Stimulated activated CD4-positive, alpha-beta T cell treated with anti-CD3 and anti-CD28 coated beads, Interleukin-1b, Interleukin-23, amount 100 ng/mL, for 1 hour (primary cell): ENCODE measurements at places on chromosomes 4 and X.

DNA sequence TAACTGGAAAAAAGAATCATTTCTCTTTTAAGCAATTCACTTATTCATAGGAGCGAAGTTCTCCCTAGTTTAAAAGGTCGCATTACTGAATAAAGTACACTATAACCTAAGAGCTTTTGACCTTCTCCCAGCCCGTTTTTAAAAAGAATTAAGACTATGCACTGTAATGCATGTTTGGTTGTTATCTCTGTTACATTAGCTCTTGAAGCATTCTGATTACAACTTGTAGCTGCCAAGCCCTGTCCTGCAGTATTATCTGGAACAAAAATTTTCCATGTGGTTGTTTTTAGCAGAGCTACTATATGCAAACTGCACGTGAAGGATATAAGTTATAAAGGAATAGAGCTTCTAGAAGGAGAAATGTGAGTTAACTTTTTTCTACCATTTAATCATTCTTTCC is 8.1 kb downstream of the GAB1 start:
- no peak for DNase-seq

GRCh38 chr4:73962724-73963123 is 19.1 kb downstream of the PF4 start:
- no peak for DNase-seq

GRCh38 chr4:172352356-172352755 is 539.2 kb downstream of the GALNTL6 start:
- DNase-seq = no peak

DNA sequence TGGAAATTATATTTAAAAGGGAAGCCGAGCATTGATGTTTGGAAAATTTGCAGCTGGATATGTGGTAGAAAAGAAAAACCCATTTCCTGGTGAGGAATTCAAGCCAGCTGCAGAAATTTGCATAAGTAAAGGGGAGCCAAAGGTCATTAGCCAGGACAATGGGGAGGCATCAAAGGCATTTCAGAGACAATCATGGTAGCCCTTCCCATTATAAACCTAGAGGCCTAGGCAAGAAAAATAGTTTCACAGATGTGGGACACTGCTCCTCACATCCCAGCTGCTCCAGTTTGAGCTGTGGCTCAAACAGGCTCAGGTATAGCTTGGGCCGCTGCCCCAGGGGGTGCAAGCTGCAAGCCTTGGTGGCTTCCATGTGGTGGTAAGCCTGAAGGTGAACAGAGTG is 35.8 kb downstream of the NAP1L3 start:
- DNase-seq = no peak

- DNase-seq = no peak
These were observed 100.6 kb downstream of the CHIC2 start for GRCh38 chr4:53963781-53964180.

- no peak for DNase-seq
These were observed 64.3 kb downstream of the ZFYVE28 start for GRCh38 chr4:2354118-2354517.

- no peak for DNase-seq
These were observed 63.2 kb downstream of the BANK1 start for GRCh38 chr4:101853691-101854090.

GRCh38 chrX:26918631-26919030 is 544.5 kb downstream of the PPP4R3C start:
- DNase-seq = no peak

- no peak for DNase-seq
These were observed 1124.0 kb upstream of the TENM3 start for GRCh38 chr4:181119186-181119585.

DNA sequence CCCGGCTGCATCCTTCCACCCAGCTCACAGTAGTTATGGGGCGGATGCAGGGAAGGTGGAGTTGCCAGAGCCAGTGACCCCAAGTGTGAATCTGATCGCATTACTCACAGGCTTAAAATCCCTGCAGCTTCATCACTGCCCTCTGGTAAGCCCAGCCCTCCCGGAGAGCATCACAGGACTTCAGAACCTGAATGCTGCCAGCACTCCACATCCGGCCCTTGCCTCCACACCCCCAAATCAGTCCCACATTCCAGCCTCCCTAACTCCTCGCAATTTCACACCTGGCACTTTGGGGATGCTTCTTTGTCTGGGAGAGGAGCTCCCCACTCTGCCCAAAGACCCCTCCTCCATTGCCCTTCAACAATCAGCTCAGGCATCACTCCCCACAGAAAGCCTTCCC is 15.6 kb downstream of the RASL11B start:
- no peak for DNase-seq

DNA sequence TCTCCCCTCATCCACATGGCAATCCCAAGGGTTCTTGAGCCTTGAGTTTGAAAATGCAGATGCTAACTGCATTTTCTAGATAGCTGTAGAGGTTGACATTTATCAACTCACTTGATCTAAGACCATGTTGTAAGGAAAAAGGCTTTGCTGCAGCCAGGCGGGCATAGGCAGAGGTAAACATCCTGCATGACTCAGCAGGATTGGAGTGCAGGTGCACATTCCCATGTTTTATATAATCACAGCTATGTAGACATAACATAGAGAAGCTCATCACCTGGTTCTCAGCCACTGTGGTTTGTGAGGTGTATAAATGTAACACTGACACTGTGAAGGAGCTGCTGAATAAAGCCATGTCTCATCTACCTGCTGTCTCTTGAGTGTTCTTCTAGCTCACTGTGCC is 62.3 kb upstream of the PDE5A start:
- no peak for DNase-seq

- DNase-seq = no peak
These were observed 834.2 kb upstream of the GALNTL6 start for GRCh38 chr4:170978990-170979389.

GRCh38 chr4:188287169-188287894 is 148.1 kb downstream of the TRIML1 start:
- DNase-seq = no peak

DNA sequence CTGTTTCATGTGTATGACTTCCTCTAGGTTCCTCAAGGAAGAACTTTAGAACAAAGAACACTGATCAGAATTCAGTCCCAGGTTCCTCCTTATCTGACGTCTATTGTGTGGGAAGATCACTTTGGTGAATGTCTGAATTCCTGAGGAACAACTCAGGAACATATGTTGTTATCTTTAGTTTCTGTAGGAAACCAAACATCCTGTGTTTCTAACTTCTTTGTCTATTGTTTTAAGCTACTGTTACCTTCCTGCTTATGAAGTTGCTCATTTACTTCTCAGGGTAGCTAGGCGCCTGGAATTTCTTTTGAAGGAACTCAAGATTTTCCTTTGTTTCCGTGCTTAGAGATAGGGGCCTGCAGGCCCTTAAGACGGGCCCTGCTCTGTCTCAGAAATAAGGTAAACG is 46.2 kb downstream of the MAGEB5 start:
- no peak for DNase-seq

DNA sequence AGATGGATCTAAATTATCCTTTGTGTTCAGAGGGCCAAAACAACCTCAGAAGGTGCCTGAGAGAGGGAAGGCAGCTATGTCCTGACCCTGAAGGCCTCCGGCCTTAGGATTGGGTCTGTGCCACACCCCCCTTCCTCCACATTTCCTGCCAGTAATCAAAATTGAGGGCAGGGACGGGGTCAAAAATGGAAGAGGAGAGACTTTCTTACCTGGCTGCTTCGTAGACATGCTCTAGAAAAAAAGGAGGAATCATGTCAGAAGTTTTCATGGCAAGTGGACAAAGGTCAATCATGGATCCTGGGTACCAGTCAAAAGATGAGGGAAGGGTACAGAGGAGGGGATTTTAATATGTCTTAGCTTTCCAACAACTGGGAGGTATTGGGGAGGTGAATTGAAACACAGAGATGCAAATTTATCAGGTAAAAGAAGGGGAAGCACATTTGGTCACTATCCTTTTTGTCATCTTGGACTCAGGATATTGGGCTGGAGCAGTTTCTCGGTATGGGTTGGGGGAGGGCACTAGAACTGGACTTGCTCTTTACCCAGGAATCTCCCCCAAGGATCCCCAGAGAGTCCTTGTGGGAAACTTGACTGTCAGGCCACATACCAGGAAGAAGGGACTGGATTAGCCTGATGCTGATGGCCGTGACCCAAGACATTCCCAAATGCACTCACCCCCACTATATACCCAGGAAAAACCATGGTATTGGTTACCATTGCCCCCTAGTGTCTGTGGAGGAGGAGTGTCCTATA is 17.1 kb downstream of the VSIG4 start:
- DNase-seq = no peak

DNA sequence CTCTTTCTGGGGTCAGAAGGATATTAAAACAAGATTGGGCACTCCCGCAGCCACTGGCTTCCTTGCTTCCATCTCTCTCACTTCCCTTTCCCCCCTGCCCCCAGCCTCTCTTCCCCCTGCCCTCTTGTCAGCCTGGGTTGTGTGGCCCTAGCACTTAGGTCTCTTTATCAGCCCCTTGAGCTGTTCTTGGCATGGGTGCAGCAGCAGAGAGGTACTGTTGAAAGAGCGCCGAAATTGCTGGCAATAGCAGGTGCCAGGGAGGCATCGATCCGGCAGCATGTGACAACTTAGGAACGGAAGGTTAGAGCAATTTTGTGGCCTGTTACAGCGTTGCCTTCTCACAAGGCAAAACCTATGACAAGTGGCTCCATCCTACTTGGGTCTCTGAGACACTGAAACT is 333.1 kb upstream of the IGFBP7 start:
- no peak for DNase-seq

DNA sequence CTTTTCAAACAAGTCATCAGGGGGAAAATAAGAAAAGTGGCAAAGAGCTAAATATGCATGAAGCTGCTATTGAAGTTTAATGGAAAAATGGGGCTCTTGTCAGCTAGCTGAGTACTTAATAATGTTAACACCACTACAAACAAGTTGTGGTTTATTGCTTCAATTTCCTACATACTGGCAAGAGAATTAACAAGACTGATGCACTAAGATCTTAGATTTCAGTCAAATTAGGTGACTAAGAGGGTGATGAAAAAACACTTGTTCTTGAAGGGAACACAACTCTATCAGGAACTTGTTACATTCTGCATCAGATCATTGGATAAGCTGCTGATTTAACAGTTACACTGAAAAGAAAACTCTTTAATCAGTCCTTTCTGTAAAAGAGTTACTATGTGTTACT is 234.6 kb upstream of the AFF2 start:
- no peak for DNase-seq

- DNase-seq = no peak
These were observed 14.4 kb upstream of the SMS start for GRCh38 chrX:21926116-21926515.

DNA sequence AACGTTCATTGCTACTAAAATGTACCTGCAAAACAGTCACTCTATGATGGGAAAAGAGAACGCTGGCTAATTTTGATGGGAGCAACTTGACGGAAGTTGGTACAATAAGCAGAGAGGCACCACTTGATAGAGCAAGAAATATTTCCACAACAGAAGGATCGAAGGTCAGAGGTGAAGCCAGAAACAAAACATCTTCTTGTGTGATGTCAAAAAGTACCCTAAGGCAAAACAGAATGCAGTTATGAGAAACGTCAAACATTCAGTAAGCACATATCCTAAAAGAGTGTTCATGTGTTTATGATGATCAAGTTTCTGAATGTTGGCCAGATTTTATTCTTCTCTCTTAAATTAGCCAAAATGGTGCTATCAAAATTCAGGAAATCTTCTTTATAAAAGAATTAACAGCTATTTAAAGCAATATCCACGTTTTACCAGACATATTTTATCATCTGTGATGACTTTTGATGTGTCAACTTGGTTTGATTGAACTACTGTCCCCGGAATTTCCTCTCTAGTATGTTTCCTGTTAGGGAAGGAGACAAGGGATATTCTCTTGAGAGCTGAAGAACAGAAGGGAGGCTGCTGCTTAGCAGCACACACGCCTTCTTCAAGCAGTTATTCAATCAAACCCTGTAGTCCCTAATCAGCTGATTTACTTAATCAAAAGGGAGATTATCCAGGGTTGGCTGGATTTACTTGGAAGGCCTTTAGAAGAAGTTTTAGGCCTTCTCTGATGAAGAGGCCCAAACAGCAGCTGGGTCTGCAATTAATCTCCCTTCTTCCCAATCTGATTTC is 15.7 kb downstream of the AASDH start:
- DNase-seq = no peak

DNA sequence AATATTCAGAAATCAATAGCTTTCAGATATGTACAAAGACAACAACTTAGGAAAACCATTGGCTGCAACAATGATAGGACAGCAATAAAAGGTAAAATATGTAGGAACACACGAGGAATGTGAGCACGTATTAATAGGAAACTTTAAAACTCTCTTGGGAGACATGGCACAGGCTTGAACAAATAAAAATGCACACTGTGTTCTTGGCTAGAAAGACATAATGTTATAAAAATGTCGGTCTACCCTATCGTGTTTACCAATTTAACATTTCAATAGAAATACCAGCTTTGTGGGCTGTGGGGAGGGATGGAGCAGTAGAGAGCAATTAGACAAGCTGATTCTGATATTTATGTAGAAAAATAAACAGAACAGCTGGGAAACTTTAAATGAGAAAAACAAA is 69.0 kb upstream of the FAM9B start:
- no peak for DNase-seq

GRCh38 chrX:16765594-16765993 is 20.7 kb upstream of the TXLNG start:
- no peak for DNase-seq

- no peak for DNase-seq
These were observed 1146.9 kb downstream of the PDHA2 start for GRCh38 chr4:96986816-96987215.

GRCh38 chr4:127203562-127204200 is 429.1 kb upstream of the INTU start:
- DNase-seq = no peak

- DNase-seq = no peak
These were observed 53.9 kb downstream of the BMPR1B start for GRCh38 chr4:94811643-94812042.

- no peak for DNase-seq
These were observed 57.5 kb upstream of the SMIM10 start for GRCh38 chrX:134933248-134933647.
